ENCODE measurements at places on chromosomes 3 and 15.

GRCh38 chr3:49602877-49603411, 48.7 kb downstream of the BSN start:
- DNase-seq, result peak; percentile 56

- no peak for DNase-seq
These were observed 83.6 kb upstream of the SPATA12 start for GRCh38 chr3:56976651-56977560.

DNA sequence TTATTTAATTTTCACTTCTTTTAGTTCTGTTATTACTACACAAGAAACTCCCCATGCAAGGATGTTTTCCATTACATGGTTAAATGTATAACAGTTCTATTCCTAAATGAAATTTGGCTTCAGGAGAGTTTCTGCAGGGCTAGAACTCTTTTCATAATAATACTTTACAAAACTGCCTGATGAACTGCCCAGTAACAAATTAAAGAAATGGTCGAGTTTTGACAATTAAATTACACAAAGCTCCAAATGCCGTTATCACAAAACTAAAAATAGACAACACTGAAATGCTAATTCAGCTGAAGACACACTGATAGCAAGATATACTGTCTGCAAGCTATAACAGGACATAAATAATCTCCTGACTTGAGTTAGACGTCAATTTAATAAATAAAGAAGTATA, 435.2 kb upstream of the CCDC54 start:
- no peak for DNase-seq

DNA sequence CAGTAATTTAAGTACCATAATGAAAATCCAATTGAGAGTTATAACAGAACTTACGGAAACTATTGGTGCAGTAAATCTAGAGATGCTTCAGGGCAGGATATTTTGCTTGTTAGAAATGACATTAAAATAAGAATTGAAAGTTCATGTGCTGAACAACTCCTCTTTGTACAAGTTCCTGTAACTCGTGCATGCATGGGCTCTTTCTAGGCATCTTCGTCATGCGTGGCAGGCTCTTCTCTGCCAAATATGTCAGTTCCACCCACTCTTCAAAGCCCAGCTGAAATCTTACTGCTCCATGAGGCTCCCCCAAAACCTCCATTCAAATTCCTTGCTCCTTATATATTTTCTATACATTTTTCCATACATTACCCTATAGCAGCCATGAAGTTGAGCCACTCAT, 48.7 kb downstream of the FBN1 start:
- no peak for DNase-seq

- peak; percentile 31 for DNase-seq
These were observed 30.3 kb downstream of the CDC25A start for GRCh38 chr3:48157950-48158376.
